ENCODE measurements at places on chromosomes 2 and 18.

- peak; percentile 47 for DNase-seq
Measured at GRCh38 chr18:79950515-79951341, 725 bp downstream of the SLC66A2 start.

GRCh38 chr2:2744107-2744506 lies 413.0 kb upstream of the MYT1L start:
- DNase-seq, result no peak

- DNase-seq, result no peak
Measured at GRCh38 chr2:112703684-112704083, 17.1 kb upstream of the NT5DC4 start.

DNA sequence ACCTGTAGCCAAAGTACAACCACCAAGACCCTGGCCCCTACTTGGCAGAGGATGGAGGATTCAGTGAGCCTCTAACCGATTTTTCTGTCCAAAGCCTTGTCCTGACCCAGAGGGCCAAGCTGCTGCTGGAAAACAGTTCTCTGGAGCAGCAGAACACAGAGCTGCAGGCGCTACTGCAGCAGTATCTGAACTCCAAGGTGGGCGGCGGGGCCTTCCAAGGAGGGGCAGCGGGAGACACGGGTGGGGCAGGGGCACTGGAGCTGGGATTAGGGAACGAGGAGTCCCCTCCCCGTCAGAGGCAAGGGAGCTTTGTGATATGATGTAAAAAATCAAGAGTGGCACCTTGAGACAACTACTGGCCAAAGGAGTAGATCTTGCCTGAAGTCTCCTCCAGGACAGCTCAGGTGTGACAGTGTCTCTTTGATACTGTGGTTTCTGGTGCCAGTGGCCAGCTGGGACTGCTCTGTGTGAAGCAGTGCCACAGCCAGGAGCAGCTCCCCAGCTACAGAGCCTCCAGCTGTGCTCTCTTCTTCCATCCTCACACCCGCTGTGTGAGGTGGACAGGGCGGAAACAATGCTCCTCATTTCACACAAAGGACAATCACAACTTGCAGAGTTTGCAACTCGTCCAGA lies 22.8 kb downstream of the OTOF start:
- DNase-seq, result no peak

DNA sequence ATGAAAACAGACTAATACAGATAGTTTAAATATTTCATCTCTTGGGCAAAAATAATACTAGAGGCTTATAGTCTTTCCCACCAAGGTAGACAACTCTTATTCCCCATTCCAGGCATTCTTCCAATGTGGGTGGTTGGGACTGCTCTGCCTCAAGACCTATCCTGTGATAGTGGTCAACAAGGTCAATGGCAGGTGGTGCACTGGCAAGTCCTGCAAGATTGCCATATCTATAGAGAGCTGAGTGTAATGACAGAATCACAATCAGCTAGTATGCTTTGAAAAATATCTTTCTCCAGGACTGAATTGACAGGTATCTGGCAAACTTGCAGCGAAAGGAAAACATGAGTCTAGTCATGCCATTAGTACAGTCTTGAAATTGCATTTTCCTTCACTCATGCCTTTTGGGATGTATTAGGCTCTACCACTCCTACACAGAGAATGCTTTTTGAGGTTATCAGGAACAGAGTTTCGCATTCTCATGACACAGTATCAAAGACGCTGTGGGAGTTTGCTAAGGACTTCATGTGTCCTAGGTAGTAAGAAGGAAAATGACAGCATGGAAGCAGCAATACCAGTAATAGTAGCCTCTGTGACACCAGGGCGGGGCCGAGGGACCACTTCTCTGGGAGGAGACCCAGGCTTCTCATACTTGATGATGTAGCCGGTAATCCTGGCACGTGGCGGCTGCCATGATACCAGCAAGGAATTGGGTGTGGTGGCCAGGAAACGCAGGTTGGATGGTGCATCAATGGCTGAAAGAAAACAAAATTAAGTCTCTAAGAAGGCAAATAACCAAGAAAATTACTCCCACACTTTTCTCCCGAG lies 61.0 kb downstream of the FN1 start:
- no peak for DNase-seq

DNA sequence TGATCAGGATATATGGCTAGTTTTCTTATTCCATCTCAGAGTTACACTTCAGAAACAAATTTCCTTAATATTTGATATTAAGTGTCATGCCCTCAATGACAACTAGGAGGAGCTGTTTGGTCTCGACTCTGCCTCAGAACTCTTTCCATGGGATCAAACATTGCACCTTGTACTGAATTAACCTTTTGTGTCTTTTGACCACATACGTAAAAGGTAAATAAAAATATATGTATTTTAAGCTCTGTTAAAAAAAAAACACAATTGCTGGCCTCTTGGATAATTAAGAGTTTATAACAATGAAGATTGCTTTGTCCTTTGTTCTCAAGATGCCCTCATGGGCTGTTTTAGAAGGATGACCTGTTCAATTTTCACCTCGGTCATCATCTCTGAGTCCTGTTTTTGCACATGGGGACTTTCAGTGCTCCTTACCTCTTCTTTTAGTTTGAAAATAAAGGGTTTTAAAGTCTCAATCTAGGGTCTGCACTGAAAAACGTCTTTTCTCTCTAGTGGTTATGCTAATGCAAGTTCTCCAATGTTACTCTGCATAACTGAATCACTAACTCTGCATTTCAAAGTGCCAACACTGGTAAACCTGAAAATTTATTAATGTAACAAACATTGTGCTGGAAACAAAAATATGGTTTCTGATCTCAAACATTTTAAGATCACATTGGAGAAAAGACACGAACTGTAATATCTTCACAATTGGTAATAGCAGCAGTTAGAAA lies 18.8 kb upstream of the FN1 start:
- no peak for DNase-seq

DNA sequence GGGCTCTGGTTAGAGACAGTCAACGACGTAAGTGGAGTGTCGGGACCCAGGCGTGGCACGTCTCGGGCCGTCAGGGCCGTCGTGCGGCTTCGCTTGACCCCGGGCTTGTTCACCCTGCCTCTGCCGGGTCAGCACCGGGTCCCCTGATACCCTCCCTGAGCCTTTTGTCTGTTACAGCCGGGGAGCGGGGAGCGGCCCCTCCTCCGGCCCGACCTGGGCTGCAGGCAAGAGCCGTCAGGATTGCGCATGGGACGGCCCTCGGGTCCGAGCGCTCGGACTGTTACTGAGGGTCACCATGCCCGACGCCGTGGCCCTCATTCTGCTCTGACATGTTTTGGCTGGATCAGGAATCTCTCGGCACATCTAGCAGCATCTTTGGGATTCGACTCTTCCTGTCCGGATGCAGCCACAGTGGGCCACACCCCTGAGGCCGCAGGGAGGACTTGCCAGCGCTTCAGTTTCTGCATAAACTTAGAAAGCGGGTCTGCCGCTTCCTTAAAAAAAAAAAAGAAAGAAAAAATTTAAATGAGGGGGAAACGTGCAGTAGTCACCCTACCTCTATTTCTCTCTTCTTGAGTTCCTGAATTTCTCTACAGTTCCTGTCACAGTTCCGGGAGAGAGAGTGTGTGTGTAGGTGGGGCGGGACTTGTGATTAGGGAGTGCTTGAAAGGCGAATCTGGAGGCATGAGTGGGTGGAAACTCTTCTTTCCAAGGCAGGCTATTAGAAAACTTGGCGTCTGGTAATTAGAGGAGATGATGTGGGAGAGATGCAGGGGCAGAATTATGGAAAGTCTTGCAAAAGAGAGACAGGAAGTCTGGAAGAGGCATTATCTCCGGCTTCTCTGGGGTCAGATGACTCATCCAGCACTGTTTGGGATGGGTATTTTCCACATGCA lies 909 bp downstream of the TMEM87B start:
- DNase-seq, result peak; percentile 55

GRCh38 chr2:221423210-221423804 lies 148.8 kb downstream of the EPHA4 start:
- DNase-seq, result no peak

- no peak for DNase-seq
Measured at GRCh38 chr18:49015886-49016647, 65.3 kb upstream of the SMAD7 start.

- DNase-seq, result no peak
Measured at GRCh38 chr2:127778447-127778846, 32.5 kb downstream of the WDR33 start.

GRCh38 chr18:9455718-9456511 lies 19.4 kb upstream of the RALBP1 start:
- DNase-seq, result no peak

DNA sequence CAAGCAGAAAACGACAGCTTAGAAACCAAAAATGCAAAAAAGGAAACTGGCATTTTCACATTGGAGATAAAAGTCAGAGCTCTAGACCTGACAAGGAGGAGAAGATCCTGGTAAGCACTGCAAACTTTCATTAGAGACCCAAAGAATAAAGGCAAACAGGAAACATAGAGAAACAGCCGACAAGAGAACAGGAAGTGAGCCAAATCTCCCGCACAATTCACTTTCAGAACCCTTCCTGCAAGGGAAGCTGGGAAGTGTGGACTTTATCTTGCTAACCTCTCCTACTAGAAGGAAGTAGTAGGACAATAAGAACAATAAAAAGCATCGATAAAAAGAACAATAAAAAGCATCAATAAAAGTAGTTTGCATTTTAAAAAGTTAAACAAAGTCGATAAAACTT lies 417.8 kb upstream of the SPHKAP start:
- no peak for DNase-seq

GRCh38 chr2:193695367-193695766 lies 1500.6 kb upstream of the TMEFF2 start:
- DNase-seq, result no peak

DNA sequence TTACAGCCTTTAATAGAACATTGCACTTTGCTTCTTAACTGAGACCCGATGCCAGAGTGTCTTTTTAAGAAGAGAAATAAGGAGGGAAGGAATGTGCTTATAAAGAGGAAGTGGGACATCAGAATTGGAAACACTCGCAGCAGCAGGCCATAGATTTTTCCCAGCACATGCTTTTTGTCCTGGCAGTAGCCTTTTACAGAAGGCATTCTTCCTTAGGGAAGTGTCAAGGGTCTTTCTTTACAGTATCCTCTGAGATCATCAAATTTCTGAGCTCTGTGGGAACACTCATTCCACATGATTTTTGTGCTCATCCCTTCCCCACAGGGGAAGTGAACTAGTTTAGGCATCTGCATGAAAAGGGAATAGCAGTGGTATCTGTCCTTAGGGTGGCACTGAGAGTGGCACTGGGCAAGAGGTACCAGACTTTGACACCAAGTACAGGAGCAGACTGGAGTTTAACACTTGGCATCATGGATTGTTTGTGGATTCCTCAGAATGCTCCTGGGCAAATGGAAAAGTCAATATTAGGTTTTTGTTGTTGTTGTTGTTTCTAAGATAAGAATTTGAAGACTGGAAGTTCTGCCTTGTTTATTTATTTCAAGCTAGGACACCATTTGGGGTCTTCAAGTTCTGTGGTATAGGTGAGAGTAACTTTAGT lies 4.1 kb downstream of the MYO1B start:
- DNase-seq, result no peak

GRCh38 chr2:241309684-241310117 lies 5.8 kb downstream of the HDLBP start:
- DNase-seq, result peak; percentile 77

DNA sequence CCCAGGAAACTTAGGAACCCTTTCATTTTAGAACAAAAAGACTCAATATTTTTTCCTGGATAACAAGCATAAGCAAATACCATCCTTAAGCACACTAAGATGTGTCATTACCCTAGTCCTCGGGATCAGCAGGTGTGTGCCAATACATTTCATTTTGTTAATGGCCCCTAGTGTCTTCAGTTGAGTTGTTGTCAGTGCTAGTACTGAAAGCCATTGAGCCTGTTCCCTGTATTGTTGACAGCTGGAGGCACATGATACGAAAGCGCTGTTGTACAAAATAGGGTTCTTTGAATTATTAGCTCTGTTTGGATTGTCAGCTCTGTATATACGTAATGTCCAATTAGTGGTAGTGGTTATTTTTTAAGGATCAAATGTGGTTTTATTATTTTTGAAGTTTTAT lies 29.5 kb downstream of the VAPA start:
- no peak for DNase-seq

GRCh38 chr2:157262248-157262647 lies 4.7 kb downstream of the GALNT5 start:
- no peak for DNase-seq

GRCh38 chr2:109326306-109326705 lies 197.3 kb downstream of the SH3RF3 start:
- DNase-seq, result no peak

GRCh38 chr2:30447149-30448045 lies at the start of gene LCLAT1:
Gene LCLAT1, plus strand, starts transcription at chr2:30447246. Its CDS starts 78,345 bp downstream, at chr2:30525591.
- DNase-seq, result peak; percentile 91

- no peak for DNase-seq
Measured at GRCh38 chr18:56108478-56109367, 520.7 kb upstream of the TCF4 start.

DNA sequence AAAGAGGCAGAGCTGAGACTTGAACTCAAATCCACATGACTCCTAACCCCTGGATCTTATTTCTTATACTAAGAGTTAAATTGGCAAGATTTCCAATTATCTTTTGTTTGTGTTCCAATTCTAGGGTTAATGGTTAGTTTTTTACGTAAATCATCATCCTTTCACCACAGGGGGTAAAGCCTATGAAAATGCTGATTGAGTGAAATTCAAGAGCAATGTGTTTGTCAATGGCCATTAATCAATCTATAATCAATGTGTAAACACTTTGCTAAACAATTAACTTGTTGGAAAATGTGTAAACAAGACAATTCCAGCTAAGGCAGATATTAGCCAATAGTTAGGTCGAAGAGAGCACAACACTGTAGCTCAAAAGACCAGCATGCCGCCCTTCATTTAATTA lies 376.5 kb upstream of the ACVR2A start:
- DNase-seq, result no peak

- no peak for DNase-seq
Measured at GRCh38 chr2:228135300-228135699, 46.2 kb downstream of the SPHKAP start.

- DNase-seq, result no peak
Measured at GRCh38 chr2:106584304-106584954, 97.3 kb downstream of the CD8B2 start.

GRCh38 chr18:79735071-79735980 lies 55.7 kb downstream of the CTDP1 start:
- DNase-seq, result no peak

- DNase-seq, result no peak
Measured at GRCh38 chr2:8478471-8478793, 203.4 kb upstream of the ID2 start.

GRCh38 chr18:5294113-5294456 lies 1.4 kb downstream of the ZBTB14 start:
- peak; percentile 8 for DNase-seq

DNA sequence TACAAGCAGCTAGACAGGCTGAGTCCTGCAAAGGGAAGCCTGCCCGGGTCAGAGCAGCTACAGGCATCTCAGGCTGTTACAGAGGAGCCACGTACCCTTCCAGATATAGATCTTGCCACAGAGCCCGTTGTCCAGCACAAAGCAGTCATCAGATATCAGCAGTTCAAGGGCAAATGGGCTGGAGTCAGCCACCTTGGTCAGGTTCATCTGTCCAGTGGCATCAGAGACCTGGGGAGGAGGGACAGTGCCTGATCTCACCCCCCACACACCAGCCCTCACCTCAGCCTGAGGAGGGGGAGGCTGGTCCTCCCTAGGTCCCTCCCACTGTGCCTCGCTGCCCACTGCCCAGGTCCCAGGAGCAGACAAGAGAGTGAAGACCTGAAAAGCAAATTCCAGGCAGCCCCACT lies 12.2 kb downstream of the CAPG start:
- DNase-seq, result no peak
